Activated naive CD4-positive, alpha-beta T cell treated with anti-CD3 and anti-CD28 coated beads, Interleukin-2, amount 10 ng/mL, durations not matched to agents 7 days and 5 days (primary cell): ENCODE measurements at places on chromosomes 11 and 22.
A peak's percentile ranks its signal among the peaks of the same experiment; 100 is the strongest.

- DNase-seq, result no peak
Measured at GRCh38 chr11:130692220-130692619, 224.1 kb downstream of the SNX19 start.

GRCh38 chr11:76768909-76769560 is 14.1 kb upstream of the TSKU start:
- DNase-seq, result peak; percentile 41

- DNase-seq, result peak; percentile 83
Measured at GRCh38 chr22:50529897-50530579, at the start of gene TYMP. Gene TYMP, minus strand, starts transcription at chr22:50530012. Its CDS starts 303 bp downstream, at chr22:50529709.

- no peak for DNase-seq
Measured at GRCh38 chr22:45676024-45676423, 4.4 kb downstream of the ATXN10 start.

- DNase-seq, result no peak
Measured at GRCh38 chr11:131938351-131938751, 567.9 kb downstream of the NTM start.

DNA sequence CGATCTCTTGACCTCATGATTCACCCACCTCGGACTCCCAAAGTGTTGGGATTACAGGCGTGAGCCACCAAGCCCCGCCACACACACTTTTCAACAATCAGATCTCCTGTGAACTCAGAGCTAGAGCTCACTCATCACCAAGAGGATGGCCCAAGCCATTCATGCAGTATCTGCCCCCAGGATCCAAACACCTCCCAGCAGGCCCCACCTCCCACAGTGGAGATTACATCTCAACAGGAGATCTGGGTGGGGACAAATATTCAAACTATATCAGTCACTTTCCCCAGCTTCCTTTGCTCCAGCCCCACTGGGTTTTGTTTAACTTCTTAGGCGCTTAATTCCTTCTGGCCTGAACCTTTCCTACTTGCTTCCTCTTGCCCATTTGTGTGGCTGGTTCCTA is 26.3 kb upstream of the SORL1 start:
- DNase-seq, result no peak

DNA sequence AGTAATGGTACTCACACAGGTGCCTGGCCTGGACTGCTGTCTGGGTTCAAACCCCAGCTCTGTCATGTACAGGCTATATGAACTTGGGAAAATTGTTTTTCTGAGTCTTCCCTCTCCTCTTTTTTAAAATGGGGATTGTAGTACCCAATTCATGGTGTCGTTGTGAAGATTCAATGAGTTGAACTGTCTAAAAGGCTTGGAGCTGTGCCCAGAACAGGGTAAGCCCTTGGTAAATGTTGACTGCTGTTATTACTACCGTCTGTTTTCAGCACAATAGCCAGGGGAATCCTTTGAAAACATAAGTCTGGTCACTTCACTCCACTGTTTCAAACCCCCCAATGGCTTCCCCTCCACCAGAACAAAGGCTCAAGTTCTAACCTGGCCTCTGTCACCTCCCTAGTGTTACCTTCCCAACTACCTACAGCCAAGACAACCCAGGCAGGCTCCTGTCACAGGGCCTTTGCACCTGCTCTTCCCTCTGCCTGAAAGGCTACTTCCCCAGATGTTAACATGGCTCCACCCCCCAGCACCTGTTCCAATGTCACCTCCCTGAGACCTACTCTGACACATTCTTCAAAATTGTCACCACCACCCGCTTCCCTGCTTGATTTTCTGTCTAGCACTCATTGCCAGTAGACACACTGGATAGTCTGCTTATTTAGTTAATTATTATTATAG is 152.8 kb downstream of the CHST1 start:
- DNase-seq, result no peak

GRCh38 chr11:73894725-73895335 is 18.0 kb downstream of the PAAF1 start:
- no peak for DNase-seq

DNA sequence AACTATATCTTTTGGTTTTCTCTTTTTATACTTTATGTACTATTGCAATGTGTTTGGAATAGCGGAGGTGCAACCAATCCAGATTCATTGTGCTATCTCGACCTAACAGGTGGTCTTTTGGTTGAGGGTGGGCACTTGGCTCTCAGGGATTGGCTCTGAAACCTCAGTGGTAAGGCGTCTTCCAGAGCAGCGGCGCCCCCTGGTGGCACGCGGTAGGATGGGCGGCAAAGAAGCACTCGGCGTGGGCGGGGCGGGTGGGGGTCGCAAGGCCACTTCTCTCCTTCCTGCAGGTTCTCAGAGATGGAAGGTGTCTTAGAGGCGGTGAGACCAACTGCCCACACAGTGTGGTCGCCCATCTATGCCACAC is 19.2 kb upstream of the PLET1 start:
- peak; percentile 78 for DNase-seq
